ENCODE measurements at places on chromosomes 12 and 14. TPM values are rescaled to one million over a fixed set of nuclear protein-coding genes. Genes with fewer than 3 reads are reported as not detected.

ATL1 gene
- total RNA-seq: 4.2 TPM

RGS6 gene
- not detected for total RNA-seq

AMN gene
- 0.21 TPM for total RNA-seq

ADAM21 gene
- total RNA-seq: 0.07 TPM

CMA1 gene
- total RNA-seq: not detected

B3GNT4 gene
- 0.80 TPM for total RNA-seq

MFAP5 gene
- total RNA-seq: 0.36 TPM

C12orf60 gene
- total RNA-seq: 0.95 TPM

SELPLG gene
- total RNA-seq: 0.95 TPM

ZDHHC22 gene
- total RNA-seq: 0.11 TPM

ZBTB39 gene
- 5.9 TPM for total RNA-seq

HOXC5 gene
- 0.43 TPM for total RNA-seq

ADAMTS20 gene
- not detected for total RNA-seq

KCNH3 gene
- 2.7 TPM for total RNA-seq

LRP1-AS gene
- not detected for total RNA-seq

DIO2 gene
- total RNA-seq: 10.7 TPM

FSCB gene
- total RNA-seq: not detected

RASSF9 gene
- 0.53 TPM for total RNA-seq

Data from A549 treated with RU486 at 1 μM for 4 hours (cell line).